EL (cell line): ENCODE measurements at places on chromosomes 7 and 10.

DNA sequence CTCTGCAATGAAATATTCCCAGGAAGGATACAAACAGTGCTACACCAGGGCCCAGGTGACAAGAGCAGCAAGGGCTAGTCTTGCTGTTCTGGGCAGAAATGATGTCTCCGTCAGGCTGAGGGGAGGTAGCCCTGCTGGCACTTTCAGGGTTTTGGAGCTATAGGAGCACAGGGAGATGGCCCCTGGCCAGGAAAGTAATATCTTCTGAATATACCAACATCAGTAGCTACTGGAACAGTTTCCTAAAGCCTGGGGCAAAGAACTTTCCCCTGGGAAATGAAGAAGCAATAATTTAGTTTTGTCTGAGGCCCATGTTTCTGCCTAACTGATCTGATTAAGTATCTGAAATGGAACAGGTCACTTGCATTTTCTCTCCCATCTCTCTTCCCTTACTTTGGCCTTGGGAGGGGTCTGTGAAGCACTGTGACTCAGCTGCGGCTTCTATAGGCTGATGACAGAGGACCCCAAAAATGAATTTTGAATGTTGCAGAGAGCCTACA lies 489.1 kb upstream of the PODXL start:
- DNase-seq, result no peak

GRCh38 chr10:33199731-33200232 lies 134.7 kb downstream of the NRP1 start:
- DNase-seq, result peak; percentile 55

- DNase-seq, result no peak
These were observed 103.2 kb downstream of the ADCY1 start for GRCh38 chr7:45677311-45677900.

GRCh38 chr7:158000160-158000559 lies 587.5 kb downstream of the PTPRN2 start:
- no peak for DNase-seq

DNA sequence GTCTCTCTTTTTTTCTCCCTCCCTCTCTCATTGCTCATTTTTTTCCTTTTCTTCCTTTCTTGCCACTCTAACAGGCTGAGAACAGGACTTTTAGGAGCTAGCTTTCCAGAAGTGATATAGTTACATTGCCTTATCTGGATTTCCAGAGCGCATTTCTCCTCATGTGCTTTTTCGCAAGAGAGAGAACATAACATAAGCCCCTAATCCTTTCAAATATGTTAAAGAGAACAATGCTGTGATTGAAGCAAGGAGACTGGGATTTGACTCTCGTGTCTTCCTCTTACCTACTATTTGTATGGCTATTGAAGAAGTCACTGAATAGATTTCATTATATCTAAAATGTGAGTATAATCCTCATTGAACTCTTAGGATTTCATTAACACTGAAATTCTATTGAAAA lies 101.2 kb upstream of the PRPS1L1 start:
- DNase-seq, result no peak

DNA sequence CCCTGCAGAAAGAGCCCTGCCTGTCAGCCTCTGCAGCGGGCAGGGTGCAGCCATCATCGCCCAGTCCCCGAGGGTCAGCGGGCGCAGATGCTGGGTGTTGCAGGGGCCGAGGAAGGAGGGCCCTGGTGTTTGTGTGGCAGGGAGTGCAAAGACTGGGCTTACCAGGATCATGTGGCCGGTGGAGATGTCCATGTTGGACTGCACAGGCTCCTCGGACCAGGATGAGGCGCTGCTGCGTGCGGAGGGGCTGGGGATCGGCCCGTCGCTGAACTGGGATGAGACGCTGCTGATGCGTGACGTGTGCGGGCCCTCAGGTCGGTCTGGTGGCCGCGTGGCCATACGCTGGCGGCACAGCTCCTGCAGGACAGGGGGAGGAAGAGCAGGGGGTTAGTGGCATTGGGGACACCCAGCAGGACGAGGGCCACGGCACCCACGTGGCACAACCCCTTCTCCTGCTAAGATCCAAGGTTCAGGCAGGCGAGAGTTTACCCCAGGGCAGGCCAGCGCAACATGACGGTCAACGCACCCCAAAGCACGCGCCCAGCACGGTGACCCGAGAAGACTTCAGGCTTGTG lies 319.5 kb downstream of the DNAJB6 start:
- DNase-seq, result no peak

DNA sequence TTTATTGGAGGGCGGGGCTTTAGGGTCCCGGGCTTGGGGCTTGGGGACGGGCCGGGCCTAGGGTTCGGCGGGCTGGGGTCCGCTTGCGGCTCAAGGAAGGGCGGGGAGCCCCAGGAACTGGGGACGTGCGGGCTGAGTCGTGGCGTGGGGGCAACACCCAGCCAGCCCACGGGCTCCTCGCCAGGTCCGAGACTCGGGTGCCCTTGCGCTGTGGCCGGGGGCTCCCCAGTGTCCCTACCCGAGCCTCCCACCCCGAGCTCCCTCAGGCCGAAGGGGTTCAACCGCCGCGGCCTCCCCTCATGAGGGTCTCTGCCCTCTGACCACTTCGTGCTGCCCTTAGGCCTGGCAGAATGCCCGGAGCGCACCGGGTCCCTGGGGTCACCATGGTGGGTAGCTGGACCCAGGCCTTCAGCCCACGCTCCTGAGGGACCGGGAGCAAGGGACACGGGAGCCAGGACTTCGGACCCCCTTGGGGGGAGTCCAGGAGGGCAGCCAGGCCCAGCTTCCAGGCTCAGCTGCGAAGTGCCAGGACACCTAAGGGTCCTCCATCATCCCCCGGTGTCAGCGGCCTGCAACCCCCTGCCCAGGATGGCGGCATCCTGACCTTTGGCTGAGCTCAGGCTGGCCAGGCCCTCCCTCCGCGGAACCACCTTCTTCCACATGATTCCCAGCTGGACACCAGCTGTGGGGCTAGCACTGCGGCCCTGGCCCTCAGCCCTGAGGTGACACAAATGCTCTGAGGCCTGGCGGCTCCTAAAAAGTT lies 524 bp upstream of the FUOM start:
- no peak for DNase-seq
